Hepatic stellate cell (primary cell): ENCODE measurements at places on chromosomes 2 and 18.

DNA sequence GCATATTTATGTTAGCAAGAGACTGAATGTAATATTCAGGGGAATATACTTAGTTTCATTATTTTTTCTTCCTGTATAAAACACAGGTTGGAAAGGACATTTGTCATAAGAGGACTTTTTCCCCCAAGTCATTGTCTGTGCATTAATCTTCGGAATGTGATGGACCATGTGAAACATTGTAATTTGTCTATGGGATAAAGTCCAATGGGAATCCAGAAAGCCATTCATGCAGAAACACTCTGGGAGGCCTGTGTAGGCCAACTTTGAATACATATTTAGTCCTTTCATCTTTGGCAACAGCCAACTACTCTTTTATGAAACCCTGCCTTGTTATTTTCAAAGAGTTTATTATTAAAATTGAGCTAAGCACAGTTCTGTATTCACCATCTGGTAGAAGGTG is 386.4 kb downstream of the PIK3C3 start:
- no peak for DNase-seq

DNA sequence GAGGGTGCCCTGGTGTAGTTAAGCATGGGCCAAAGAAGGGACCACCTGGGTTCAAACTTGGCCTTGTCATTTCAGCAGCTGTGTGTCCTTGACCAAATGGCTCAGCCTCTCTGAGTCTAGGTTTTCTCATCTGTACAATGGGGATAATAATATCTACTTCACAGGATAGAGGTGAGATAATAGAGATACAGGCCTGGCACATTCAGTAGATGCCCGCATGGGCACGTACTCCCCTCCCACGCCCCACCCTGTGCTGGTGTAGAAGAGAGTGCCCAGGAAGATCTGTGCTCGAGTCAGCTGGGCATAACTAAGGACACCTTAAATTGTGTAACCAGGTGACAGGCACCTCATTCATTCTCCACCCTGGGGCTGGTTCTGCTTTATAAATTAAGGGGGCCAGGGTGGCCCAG is 8.4 kb upstream of the TMEM185B start:
- DNase-seq = no peak

DNA sequence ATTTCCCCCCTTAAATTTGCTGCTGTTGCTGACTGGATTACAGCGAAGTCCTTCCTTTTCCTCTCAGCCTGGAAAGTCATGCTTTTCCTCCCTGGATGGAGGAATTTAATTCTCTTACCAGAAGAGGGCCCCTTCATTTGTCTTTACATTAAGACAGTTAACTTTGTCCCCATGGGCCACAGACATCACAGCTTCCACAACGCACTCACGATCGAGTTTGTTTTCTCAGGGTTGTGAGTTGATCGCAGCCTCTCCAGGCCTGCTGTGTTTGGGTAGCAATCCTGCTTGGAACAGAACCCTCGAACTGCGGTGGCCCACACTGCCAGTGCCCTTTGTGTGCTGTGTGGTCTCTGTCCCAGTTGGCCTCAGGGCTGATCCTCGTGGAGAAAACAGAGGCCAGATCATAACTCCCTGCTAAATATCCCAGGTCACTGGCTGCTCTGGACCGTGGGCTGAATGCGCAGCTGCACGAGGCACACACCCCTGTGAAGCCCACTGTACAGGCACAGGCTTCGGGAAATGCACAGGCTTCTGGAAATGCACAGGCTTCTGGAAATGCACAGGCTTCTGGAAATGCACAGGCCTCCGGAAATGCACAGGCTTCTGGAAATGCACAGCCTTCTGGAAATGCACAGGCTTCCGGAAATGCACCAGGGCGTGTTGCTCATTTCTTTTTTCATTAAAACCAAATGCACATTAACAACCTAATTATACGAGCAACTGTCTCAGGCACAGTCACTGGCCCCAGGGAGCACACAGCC is 2.2 kb upstream of the PDIA6 start:
- no peak for DNase-seq

GRCh38 chr2:200665626-200666453 is 80.0 kb downstream of the AOX1 start:
- no peak for DNase-seq

GRCh38 chr18:23812546-23813440 is 123.5 kb downstream of the LAMA3 start:
- no peak for DNase-seq

- DNase-seq = no peak
Observed at GRCh38 chr2:104852090-104852666, 1.7 kb upstream of the POU3F3 start.

DNA sequence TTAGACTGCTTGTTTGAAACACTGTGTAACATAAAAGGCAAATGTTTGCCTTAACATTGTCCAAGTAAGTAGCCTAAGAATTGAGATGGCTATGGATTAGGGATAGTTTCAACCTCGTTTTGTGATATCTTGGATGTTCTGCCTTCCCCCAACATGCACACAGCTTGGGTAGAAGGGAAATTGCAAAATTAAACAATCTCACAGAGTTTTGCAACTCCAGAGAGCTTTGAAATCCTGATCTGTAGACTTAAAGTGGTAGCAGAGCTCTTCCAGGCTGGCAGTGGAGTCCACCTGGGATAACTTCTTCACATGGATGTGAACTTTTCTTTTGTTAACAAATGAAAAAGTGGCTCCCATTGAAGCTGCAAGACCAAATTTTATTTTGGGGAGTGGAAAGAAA is 59.6 kb downstream of the CHRNA1 start:
- DNase-seq = no peak

DNA sequence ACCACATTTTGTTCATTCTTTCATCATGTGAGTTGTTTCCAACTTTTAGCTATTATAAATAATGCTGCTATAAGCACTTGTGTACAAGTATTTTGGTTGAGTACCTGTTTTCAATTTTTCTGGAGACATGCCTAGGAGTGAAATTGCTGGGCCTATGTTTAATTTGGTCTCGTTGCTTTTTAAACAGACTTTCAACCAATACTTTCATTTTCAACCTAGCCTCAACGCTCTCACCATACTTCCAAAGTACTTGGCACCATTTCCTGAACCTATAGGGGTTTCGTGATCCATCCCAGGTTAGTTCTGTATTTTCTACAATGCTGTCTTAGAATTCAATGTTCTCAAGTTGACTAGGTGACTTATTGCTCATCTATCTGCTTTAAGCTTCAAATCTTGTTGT is 126.1 kb downstream of the SRBD1 start:
- DNase-seq = no peak

DNA sequence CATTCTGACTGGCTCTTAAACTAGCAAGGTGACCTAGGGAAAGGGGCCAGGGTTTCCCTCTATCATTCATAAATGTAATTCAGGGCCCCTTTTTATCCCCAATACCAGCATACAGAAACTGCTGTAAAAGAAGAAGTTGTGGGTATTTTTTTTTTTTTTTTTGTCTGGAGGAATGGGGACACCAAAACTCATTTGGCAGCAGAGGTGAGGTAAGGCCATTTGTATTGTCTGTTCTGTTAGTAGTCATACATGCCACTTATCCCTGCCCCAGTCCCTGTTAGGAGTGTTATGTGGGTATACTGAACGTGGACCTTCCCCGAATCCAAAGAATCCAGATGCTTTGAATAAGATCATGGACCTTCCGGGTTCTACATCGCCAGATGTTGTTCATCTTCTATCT is 1.7 kb downstream of the SEPTIN2 start:
- DNase-seq = no peak

DNA sequence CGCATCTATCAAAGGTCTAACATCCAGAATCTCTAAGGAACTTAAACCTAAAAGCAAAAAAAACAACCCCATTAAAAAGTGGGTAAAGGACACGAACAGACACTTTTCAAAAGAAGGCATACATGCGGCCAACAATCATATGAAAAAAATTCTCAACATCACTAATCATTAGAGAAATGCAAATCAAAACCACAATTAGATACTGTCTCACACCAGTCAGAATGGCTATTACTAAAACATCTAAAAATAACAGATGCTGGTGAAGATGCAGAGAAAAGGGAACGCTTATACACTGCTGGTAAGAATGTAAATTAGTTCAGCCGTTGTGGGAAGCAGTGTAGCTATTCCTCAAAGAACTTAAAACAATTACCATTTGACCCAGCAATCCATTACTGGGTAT is 38.0 kb downstream of the PPP3R1 start:
- DNase-seq = no peak

GRCh38 chr2:99819766-99820165 is 322.6 kb downstream of the AFF3 start:
- DNase-seq = no peak

- DNase-seq = no peak
Observed at GRCh38 chr18:73535189-73535588, 612.4 kb downstream of the FBXO15 start.

DNA sequence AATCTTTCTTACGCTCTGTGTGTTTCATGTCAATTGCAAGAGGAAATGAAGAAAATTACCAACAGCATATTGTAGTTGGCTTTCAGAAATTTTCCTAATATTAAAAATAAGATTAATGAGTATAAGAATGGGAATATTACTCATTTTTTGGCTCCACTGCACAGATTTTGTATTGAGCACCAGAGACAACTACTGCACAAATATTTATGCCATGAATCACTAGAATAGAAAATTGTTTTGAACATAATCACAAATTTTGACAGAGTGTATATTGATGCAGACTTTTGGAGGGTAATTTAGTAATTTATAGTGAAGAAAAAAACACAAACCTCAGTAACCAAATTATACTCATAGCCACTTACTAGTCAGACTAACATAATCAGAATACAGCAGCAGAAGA is 118.3 kb downstream of the DOK6 start:
- no peak for DNase-seq

- DNase-seq = no peak
Observed at GRCh38 chr2:160612266-160612856, 118.8 kb upstream of the RBMS1 start.

DNA sequence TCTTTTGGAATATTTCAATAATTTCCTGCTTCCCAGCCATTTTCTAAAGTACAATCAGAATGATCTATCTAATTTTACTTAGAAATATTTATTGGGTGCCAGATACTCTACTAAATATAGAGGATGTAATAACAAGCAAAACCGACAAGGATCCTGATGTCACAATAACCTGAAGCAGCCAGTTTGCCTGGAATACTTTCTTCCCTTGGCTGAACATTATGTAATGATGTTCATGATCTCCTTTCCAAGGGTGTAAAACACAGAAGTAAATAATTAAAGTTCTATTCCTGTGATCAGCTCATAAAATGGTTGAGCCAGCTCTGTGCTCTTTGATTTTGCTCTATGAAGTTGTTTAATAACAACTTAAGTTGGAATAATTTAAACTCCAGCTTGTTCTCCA is 2.6 kb upstream of the MRPL19 start:
- no peak for DNase-seq

DNA sequence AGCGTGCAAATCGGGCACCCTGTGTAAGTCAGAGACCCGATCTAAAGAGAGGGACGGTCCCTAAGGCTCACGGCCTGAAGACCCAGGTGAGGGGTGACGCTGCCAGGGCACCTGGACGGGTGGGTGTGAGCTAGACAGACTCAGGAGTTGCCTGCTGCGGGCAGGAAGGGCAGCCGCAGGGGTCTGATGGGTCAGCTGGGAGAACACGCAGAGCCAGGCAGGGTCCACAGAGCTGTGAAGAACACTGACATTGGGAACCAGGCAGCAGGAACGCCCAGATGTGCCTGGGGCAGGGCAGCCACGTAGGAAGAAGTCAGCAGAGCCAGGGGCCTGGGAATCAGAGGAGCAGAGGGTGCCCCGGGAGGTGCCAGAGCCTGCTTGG is 25.9 kb downstream of the HDAC4 start:
- no peak for DNase-seq

DNA sequence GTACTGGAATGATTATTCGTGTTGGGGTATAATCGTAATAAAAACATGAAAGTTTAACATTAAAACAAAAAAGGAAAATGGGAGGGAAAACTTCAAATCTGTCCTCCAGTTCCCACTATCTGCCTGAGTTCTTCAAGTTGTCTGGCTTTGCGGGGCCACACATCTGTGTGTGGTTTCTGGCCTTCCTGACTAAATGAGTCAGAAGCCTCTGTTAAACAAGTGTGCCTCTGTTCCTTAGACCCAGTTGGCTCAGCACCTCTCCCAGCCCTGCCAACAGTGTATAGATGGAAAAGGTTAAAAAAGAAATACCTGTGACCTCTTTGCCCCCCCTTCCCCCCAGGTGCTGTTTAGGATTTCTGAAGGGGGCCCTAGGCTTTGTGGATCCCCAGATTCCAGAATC is 30.2 kb downstream of the XDH start:
- DNase-seq = peak; percentile 75

DNA sequence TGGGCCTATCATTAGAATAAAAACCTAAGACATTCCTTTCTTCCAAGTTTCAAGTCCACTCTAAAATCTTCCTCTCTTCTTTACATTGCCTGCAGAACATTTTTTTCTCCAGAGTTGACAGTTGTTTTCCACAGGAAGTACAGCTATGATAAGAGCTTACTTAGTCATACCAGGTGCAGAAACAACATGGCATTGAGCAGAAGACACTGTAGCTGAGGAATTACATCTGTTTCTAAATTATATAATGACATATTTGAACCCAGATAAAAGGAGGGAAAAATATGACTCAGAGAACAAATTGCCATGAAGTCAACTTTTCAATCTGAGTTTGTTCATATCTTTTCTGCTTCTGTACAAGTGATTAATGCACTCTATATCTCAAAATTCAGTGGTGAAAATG is 30.2 kb downstream of the CMPK2 start:
- no peak for DNase-seq

- peak; percentile 12 for DNase-seq
Observed at GRCh38 chr2:158498043-158498748, 41.4 kb downstream of the PKP4 start.

- DNase-seq = no peak
Observed at GRCh38 chr18:21857871-21858270, 117.3 kb downstream of the MIB1 start.

- DNase-seq = peak; percentile 48
Observed at GRCh38 chr18:54702686-54703085, 111.6 kb downstream of the DYNAP start.

DNA sequence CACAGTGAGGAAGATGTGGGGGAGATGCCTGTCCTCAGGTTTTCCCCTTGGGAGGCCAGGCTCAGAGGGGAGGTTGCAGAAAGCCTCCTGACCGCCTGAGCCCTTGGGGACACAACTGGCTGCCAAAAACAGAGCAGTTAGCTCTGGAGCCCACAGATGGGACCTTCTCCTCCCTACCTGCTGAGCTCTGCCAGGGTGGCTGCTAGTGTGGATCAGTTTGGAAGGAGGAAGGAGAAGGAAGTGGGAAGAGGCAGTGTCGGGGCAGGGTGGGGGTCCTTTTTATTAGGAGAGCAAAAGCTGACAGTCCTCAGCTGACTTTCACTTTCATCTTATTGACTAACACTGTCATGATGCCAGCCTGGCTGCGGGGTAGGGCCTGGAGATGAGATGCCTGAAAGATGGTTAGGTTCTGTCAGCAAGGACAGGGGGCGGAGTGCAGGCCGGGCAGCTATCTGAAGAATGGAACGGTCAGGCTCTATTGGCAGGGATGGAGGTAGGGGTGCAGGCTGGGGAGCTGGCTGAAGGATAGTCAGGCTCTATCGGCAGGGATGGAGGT is 188.5 kb upstream of the HDAC4 start:
- no peak for DNase-seq
